ENCODE measurements at places on chromosomes 1 and 21.

- no peak for DNase-seq
Measured at GRCh38 chr1:41941381-41941780, 22.7 kb upstream of the HIVEP3 start.

GRCh38 chr1:183655562-183656075 is 2.5 kb upstream of the APOBEC4 start:
- peak; percentile 89 for DNase-seq

GRCh38 chr1:162906485-162906884 is 45.5 kb upstream of the CCDC190 start:
- DNase-seq = no peak

GRCh38 chr1:212446333-212446732 is 13.6 kb downstream of the NENF start:
- DNase-seq = no peak

GRCh38 chr1:204445860-204446412 is 34.3 kb upstream of the PPP1R15B start:
- DNase-seq = peak; percentile 85

DNA sequence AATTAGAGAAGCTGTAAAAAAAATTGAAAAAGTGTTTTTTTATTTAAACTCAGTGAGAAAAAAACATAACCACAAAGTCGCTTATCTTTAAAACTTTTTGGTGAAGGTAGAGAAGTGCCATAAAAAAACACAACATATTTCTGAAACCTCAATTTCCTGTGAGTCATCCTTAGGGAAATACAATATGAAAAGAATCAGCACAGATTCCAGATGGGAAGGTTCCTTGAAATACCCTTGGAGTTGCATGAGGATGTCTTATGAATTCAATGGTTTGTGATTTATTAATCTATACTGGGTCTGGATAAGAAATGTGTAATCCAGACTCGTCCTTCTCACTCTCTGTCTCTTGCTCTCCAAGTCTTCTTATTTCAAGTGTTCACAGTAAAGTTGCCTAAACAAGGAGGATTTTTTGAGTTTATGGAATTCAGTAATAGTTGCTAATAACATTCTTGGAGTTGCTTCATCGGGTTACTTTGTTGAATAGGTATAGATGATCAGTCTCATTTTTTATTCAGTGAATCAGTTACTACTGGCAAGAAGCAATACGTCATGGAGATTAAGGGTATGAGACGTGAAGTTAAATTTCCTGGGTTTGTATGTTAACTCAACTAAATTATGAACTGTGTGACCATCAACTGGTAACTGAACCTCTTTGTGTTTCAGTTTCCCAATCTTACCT is 191.4 kb downstream of the KCNK2 start:
- DNase-seq = no peak

Data from NCI-H1694 (cell line).